ENCODE measurements at places on chromosomes 7 and 10.

GRCh38 chr7:1254281-1255079 is 21.8 kb downstream of the UNCX start:
- no peak for DNase-seq

- no peak for DNase-seq
Measured at GRCh38 chr10:133356549-133357284, 1.1 kb downstream of the FUOM start.

DNA sequence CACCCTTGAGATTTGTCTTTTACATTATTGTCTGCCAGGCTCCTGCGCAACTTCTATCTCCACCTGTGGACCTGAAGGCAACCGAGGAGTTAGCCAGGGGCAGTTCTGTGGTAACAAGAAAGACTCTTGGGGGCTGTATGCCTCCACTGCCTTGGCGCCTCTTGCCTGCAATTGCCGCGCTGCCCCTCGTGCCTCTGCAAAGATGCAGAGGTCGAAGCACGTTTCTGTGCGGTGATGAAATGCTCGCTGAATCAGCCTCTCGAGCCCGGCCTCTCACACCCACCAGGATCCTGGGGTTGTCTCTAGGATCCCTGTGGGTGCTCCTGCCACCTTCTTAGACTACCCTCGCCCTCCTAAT is 486 bp upstream of the LHFPL3 start:
- DNase-seq: no peak

DNA sequence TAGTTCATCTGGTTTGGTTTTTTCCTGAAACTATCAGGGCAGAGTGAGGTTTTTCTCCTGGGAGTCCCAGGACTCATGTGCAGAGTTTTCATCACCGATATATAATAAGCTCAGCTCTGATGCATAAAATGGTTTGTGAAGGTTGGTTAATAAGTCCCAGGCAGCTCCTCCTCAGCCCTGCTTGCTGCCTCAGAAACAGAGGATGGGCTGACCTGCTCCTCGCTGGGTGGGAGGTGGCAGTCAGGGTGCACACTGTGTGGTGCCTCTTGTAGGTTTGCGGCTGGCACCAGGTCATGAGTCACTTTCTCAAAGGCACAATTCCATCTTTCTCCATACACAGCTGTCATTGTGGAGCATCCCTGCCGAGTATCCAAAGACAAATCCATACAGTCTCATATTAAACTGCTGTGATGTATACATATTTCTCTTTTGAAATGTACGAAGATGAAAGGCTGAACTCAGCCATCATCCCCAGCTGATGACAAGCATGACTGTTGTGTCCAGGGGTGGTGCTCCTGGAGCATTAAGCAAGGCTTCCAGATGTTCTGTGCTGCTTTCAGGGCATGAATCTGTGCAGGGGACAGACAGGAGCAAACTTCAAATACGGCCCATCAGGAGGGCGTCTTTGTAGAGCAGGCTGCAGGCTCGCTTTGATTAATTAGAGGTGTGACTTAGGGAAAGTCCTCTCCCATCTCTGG is 125.7 kb upstream of the NPS start:
- no peak for DNase-seq

DNA sequence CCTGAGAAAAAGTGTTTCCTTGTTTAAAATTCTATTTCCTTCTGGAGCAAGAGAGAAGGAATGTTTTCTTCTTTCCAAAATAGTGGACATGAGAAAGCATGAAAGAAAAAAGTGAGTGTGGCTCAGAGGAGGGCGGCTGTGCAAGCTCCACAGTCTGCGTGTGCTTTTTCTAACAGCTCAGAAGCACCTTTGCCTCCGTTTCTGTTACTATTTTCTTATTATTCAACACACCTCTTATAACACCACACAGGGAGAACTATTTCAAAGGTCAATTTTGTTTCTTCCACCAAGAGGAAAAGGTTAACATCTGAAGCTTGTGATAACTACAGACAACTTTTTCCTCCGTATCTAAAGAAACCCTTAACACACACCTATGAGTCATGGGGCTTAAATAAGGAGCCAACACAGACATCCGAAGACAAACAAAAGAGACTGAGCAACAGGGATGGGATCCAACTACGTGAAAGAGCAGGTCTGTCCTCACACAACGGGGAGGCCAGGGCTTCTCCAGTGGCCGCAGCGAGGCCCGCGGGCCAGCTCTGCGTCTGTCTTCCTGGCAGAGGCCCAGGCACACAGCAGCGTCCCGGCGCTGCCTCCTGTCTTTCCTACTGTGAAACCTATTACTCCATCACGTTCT is 36.2 kb upstream of the NCAPG2 start:
- DNase-seq: no peak

- no peak for DNase-seq
Measured at GRCh38 chr10:111277661-111278060, 200.8 kb downstream of the ADRA2A start.

- DNase-seq: no peak
Measured at GRCh38 chr10:89301232-89301631, 614 bp upstream of the IFIT2 start.

DNA sequence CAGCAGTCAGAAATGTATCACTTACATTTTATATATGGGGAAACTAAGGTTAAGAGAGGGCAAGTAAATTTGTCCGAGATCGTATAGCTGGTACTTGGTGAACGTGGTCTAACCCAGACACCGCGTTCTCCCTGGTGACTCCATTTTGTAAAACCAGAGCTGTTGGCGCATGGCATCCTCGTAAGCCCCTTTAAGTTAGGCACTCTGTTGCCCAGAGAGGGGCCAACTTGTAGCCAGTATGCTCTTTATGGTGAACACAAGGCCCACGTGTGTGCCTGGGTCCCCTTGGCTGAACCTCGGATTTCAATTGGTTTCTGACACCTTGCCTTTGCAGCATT is 39.7 kb upstream of the ZNF518A start:
- DNase-seq: no peak

DNA sequence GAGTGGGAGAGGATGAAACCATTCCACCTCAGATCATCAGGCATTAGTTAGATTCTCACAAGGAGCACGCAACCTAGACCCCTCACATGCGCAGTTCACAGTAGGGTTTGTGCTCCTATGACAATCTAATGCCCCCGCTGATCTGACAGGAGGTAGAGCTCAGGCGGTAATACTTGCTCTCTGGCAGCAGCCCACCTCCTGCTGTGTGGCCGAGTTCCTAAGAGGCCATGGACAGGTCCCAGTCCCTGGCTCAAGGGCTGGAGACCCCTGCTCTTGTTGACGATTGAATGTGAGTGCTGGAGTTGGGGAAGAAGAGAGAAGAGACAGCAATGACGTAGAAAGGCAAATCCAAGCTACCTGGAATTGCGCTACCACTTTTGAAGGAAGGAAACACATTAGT is 267.2 kb downstream of the TFEC start:
- no peak for DNase-seq

DNA sequence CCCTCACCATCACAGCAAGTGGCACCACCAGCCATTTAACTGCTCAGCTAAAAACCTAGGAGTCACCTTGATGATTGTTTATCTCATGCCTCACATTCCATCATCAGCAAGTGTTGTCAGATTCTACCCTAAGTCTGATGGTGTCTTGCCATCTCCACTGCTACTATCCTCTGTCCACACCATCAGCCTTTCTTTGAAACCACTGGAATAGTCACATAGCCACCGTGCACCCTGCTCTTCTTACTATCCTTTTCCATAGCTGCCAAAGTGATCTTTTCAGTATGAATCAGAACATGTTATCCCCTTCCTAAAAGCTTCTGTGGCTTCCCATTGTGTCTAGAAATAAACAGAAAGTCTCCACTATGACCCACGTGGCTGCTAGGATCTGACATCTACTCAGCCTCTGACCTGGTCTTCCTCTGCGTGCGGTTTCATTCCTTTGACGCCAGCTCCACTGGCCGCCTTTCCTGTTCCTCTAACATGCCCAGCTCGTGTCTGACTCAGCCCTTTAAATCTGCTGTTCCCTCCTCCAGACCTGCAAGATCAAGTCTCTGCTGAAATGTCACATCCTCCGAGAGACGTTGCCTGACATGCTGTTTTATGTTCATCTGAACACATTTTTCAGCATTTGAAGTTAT is 16.5 kb upstream of the CHN2 start:
- DNase-seq: peak; percentile 69

DNA sequence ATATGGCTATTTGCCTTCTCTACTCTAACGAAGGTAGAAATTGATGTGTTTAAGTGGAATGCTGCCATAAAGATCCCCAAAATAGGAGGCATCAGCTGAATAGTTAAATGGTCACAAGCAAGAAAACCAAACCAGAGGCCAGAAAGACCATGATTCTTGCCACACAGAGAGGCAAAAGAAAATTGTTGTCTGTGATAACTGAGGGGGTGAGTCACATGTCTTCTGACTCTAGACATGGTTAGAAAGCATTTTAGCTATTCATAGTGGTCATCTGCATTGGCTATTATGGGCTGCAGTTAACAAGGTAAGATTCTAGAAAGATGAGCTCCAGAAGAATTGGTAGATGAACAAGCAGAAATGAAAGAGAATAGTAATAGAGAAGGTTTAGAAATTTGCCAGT is 361.4 kb upstream of the NPSR1 start:
- DNase-seq: no peak

DNA sequence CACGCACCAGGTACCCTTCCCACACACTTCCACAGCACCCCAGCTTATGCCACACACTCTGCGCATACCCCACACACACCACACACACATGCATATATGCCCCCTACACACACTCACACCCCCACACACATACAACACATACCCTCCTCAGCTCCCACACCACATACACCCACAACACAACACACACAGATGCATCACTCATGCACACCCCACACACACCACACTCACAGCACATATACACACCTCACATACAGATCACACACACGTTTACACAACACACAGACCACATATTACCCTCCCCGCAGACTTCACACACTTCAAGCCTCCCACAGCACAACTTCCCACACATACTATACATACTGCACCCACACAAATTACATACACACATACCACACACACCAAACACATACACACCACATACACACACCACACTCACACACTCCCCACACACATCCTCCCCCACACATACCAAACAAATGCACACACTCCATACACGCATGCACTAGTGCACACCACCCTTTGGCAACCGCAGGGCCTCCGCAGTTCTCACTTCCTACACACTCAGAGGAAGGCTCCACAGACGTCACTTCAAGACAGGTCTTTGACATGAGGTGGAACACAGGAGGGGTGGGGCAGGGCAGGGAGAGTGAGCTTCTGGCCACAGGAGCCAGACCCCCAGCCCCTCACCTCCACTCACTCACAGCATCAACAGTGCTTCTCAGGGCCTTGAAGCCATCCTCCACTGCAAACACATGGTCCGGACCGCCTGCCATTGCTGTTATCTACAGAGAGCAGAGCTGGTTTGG is 18.5 kb upstream of the ANTXRL start:
- no peak for DNase-seq

DNA sequence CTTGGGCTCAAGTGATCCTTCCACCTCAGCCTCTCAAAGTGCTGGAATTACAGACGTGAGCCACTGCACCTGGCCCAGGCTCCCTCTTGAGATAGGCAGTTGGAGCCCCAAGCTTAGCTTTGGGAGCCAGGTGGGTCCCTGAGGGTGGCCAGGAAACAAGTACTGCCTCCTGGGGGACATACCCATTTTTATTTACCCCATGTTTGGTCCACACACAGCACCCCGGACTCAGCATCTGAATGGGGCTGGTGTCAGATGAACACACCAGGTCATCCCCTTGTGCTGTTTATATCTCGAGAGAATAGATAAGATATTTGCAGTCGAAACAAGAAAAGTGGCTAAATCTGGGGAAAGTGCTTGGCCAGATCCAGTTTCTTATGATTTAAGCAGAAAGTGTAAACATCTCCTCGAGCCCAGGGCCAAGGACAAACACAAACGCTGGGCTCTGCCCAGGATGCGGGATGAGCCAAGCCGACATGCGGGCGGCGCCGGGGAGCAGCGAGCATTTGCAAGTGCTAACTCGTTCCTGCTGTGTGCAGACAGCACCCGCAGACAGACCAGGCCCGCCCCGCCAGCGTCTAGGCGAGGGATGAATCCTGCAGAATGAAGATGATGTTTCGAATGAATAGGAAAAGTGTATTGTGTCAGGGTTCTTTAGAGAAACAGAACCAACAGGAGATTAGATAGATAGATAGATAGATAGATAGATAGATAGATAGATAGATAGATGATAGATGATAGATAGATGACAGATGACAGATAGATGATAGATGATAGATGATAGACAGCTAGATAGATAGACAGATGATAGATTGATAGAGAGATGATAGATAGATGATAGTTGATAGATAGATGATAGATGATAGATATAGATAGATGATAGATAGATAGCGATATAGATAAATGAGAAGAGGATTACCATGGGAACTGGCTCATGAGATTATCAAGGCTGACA is 44.4 kb upstream of the OCM2 start:
- DNase-seq: no peak

- no peak for DNase-seq
Measured at GRCh38 chr10:24900888-24901685, 51.3 kb downstream of the PRTFDC1 start.

- no peak for DNase-seq
Measured at GRCh38 chr10:78377356-78377755, 343.7 kb downstream of the RPS24 start.

- DNase-seq: no peak
Measured at GRCh38 chr10:76881477-76882220, 756.0 kb downstream of the KCNMA1 start.

- DNase-seq: peak; percentile 87
Measured at GRCh38 chr10:117541909-117542705, 439 bp upstream of the EMX2 start.

DNA sequence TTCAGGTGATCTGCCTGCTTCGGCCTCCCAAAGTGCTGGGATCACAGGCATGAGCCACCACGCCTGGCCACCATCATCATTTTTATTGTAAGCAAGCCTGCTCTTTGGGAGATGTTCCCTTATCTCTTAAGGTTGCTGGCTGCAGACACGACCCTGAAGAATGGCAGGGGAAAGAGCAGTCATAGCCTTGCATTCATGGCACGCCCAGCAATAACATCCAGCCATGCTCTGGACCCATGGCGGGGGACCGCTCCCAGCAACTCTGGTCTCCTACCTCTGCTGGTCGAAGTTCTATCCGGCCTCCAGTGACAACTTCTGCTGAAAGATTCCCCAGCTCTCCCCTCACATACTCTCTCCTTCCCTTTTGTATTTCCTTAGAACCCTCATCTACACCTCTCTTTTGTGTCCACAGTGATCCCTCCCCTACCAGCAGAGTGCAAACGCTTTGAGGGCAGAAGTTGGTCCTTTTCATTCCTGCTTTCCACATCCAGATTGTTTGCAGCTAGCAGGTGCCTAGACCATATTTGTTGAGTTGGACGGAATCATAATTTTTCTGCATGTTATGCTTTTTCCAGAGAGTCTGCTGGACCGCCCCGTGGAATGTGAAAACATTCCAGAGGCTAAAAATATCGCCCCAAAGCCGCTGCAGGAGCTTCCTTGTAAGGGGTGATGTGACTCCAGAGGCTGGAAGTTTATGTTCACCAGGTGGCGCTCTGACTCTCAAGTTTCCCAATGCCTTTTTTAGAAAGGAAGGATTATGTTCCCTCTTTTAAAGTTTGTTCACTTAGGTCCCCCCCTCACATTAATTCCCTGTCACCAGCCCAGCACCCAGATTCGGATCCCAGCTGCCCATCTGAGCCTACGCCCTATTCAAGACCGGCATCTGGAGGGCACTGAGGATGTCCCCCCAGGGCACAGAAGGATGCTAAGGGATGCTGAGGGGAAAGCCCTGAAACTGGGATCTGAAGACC is 4.3 kb upstream of the MARVELD1 start:
- DNase-seq: peak; percentile 85
